MG63 (cell line): ENCODE measurements at places on chromosomes 4 and X.
A peak's percentile ranks its signal among the peaks of the same experiment; 100 is the strongest.

DNA sequence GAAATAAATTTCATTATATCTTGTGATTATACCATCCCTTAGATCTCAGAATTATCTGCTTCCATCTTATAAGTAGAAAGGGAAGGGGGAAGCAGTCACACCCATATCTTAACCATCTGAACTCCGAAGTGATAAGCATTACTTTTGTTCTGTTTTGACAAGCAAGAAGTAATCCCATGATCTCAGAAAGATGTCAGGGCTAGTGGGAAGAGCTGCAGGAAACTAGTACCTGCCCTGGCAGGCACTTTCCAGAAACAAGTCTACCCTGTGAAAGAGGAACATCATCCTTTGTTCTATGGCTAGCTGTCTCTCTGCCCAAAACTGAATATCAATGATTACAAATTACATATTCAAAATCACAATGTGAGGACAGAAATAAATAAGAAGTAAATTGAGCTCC lies 244.4 kb downstream of the SPOCK3 start:
- DNase-seq = no peak

GRCh38 chrX:133989993-133990392 lies 4.6 kb upstream of the GPC3 start:
- DNase-seq = no peak

DNA sequence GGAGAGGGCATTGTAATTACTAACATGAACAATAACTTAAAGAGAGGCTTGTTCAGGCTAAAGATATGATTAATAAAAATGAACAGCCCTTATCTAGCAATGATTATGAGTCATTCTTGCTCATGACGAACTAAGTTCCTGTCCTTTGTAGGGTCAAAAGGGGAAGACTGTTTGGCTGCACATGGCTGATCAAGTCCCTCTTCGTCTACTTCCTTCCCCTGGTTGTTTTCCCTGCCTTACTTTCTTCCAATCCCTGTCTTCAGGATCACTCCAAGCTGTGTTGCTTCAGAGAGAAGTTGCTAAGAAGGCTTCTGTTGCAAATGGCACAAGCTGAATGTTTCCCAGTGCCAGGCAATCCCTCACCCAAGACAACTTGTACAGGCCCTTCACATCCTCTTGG lies 115.0 kb upstream of the HS3ST1 start:
- DNase-seq = peak; percentile 10

- no peak for DNase-seq
These were observed 27.0 kb downstream of the KDM6A start for GRCh38 chrX:44899946-44900345.

GRCh38 chr4:112944006-112944405 lies 105.4 kb upstream of the ANK2 start:
- no peak for DNase-seq

- DNase-seq = no peak
These were observed 13.6 kb downstream of the HMX1 start for GRCh38 chr4:8857766-8858700.

GRCh38 chrX:134246282-134246681 lies 9.3 kb downstream of the CCDC160 start:
- peak; percentile 39 for DNase-seq

GRCh38 chr4:57158762-57159161 lies 48.6 kb upstream of the IGFBP7 start:
- peak; percentile 31 for DNase-seq

- no peak for DNase-seq
These were observed 75.7 kb downstream of the HTRA3 start for GRCh38 chr4:8345053-8345945.

DNA sequence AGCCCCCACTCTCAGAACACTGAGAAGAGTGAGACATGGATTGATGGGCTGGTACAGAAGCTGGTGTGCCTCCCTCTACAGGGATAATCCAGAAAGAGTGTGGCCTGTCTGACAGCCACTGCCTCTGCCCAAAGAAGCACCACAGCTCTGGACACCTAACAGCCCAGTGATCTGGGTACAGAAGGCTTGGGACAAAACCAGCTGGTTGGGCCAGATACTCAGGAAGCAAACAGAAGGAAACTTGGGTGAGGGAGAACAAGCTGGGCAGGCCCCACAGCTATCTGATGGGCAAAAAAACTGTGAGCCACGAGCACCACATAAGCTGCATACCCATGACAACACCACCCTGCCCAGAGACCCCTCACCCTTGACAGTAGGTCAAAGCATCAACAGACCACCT lies 46.9 kb downstream of the TMPRSS11F start:
- no peak for DNase-seq

- no peak for DNase-seq
These were observed 51.0 kb downstream of the WFS1 start for GRCh38 chr4:6320663-6321062.

- DNase-seq = no peak
These were observed 95.1 kb downstream of the ARSF start for GRCh38 chrX:3136161-3136961.

DNA sequence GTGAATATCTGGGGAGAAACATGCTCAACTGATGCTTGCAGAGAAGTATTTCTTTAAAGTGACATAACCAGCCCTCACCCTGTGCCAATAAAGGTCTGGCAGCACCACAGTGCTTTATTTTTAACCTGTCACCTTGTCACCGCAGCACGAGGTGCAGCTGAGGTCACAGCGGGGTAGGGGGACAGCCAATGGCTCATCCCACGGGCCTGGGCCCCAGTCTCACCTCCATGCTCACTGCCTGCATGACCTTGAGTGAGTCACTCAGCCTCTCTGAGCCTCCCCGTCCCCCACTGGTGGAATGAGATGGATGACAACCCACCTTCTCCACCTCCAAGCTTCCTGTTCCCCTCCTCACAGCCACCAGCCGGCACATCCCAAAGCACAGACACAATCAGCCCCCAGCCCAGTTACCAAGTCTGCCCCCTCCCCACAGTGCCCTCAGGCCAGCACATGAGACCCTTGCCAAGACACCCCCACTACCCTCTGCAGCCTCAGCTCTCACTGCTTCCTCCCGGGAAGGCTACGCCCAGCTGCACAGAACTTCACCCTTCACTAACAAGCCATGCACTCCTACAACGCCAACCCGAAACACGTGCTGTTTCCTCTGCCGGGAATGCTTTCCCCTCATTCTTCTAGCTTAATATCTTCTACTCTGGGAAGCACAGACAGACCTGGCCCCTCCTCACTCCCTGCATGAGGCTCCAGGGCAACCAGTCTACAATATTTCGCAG lies 24.9 kb upstream of the MAN2B2 start:
- no peak for DNase-seq

- DNase-seq = no peak
These were observed 136.3 kb upstream of the CXXC4 start for GRCh38 chr4:104631000-104631399.
